Cardiac muscle cell (in vitro differentiated cells and primary cell): ENCODE measurements at places on chromosomes 2 and 18. TPM values are rescaled to one million over a fixed set of nuclear protein-coding genes. Genes with fewer than 3 reads are reported as not detected.

DNA sequence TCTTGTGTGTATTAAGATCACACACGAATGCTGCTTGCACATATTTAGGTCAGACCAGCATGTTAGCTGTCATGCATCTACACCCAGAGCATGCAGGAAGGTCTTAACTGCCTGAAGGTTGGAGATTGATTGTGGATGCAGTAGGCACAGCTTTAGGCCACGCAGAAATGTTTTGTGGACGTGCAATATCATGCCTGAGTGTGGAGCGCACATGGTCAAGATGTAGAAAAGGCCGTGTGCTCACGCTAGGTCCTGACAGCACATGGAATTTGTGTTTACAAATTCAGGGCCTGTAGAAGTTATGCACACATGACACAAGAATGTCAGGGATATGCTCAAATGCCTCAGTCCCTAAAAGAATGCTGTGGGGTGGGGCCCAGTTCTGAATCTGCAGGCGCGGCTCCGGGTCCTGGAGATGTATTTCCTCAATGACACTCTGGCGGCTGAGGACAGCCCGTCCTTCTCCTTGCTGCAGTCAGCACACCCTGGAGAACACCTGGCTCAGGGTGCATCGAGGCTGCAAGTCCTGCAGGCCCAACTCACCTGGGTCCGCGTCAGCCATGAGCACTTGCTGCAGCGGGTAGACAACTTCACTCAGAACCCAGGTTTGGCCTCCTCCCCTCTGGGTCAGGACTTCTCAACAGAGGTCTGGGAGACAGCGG, 27.9 kb downstream of the MARCO start:
- DNase-seq, result no peak
- H3K4me1 ChIP-seq, result no peaks in the 10 kb centered on the region
- H3K27me3 ChIP-seq, result peaks cover 19% of the 10 kb centered on the region
- no peak overlapping the region for H3K4me3 ChIP-seq
- H3K36me3 ChIP-seq, result no peaks in the 10 kb centered on the region
- H3K27ac ChIP-seq, result no peak overlapping the region

DNA sequence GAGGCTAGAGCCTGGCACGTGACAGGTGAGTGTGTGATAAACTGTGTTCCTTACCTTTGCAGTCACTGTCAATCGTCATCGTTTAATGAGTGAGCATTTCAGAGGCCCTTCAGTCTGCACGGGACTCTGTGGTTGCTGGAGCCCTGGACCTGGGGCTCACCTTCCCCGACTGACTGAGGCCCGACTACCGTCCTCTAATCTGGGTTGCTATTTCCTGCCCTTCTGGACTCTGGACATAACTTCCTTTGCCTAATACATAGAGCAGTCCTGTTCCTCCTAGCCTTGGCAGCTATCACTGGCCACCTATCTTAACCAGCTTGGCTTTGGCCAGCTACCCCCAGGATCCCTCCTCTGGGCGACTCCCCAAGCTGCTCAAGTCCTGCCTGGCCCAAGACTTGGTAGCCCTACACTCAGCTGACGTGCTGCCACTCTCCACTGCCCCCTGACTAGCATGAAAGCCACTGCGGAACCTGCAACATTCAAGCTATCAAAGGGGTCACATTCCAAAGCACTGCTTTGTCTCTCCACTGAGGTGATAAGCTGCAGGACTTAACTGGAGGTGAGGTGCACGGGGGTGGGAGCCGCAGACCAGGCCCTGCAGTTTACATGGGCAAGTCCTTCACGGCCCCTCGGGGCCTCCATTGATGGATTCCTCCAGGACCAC, 11.1 kb upstream of the RAB17 start:
- peak; percentile 29 for DNase-seq
- no peaks in the 10 kb centered on the region for H3K27me3 ChIP-seq
- H3K36me3 ChIP-seq, result no peaks in the 10 kb centered on the region
- H3K4me3 ChIP-seq, result no peak overlapping the region

DNA sequence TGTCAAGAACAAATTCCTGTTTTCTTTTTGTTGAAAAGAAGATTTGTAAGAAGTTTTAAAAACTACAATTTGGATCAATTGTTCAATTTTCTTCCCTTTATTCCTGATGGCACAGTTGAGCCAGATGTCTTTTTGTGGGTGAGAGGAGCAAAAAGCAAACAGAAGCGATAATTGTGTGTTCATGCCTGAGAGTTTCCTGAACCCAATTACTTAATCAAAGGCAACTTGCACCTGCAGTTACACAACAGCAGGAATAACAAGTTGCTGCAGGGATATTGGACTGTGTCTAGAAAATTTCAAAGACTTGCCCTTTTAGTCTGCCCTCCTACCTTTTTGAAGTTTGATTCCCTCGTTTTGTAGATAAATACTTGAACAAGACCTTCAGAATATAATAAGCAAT, 383.6 kb downstream of the DSEL start:
- no peak overlapping the region for H3K4me3 ChIP-seq
- H3K27ac ChIP-seq, result no peak overlapping the region
- DNase-seq, result no peak
- no peaks in the 10 kb centered on the region for H3K4me1 ChIP-seq
- H3K27me3 ChIP-seq, result no peaks in the 10 kb centered on the region

- H3K36me3 ChIP-seq, result peaks cover 11% of the 10 kb centered on the region
- H3K27ac ChIP-seq, result peak overlapping the region; percentile 100
- DNase-seq, result no peak
These were observed 536 bp downstream of the ELP2 start for GRCh38 chr18:36130039-36130831.

- no peak overlapping the region for H3K4me3 ChIP-seq
- peaks cover 29% of the 10 kb centered on the region for H3K27me3 ChIP-seq
- no peak overlapping the region for H3K27ac ChIP-seq
- H3K36me3 ChIP-seq, result no peaks in the 10 kb centered on the region
- peak; percentile 81 for DNase-seq
These were observed 84.9 kb upstream of the PMAIP1 start for GRCh38 chr18:59814891-59815290.

DNA sequence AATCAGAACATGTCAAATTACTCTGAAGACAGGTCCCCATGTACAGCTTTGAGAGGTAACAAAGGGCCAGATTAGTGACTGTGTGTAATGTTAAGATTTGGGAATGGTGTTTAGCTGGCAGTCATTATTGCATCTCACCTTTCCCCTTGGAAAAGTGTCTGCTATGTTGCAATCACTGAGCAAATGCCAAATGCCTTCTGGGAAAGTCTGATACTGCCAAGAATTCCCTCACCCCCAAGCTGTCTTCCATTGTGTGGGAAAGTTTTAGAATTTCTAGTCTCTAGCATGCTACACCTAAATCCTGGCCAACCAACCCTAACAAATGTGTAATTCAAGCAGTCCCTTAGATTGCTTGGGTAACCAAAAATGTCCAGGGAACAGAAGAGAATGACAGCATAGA, 13.6 kb upstream of the PELI1 start:
- peaks cover 7% of the 10 kb centered on the region for H3K4me1 ChIP-seq
- H3K36me3 ChIP-seq, result no peaks in the 10 kb centered on the region
- no peak overlapping the region for H3K27ac ChIP-seq
- peak; percentile 78 for DNase-seq

DNA sequence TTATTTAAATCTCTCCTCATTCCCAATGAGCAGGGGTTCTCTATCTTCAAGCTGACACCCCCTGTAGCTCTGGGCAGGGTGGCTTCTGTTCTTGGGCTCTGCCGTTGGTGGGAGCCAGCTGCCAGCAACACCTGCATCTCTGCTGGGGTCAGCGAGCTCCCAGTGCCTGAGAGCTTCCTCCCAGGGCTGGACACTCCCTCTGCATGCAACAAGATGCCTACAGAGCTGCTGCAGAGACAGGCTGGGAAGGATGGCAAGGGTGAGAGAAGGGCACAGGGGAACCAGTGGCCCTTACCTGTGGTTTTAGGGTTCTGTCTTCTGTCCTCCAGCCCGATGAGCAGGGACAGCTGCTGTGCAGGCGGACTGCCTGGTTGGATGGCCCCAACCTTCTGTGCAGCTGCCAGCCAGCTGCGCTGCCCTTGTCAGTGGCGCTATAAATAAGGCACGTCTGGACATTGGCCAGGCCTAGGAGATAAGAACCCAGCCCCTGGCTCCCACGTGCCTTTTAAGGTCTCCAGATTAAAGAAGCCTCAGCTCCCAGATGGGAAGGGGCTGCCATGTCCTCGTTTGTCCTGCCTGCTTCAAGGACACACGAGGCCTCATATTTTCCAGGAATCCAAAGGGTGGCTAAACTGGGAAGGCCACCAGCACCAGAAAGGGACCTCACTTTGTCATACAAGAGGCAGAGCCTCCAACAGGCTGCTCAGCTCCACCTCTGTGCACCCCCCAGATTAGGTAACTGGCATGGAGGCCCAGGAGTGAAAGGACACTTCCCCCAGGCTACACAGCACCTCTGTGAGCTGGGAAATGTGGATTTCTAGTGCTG, 39.5 kb upstream of the FHL2 start:
- peak; percentile 51 for DNase-seq
- peak overlapping the region; percentile 66 for H3K4me3 ChIP-seq
- H3K36me3 ChIP-seq, result peaks cover 13% of the 10 kb centered on the region
- peaks cover 37% of the 10 kb centered on the region for H3K4me1 ChIP-seq
- H3K27ac ChIP-seq, result peak overlapping the region; percentile 83

RUFY4 gene
- total RNA-seq, result not detected in 2 replicates

DOK1 gene
- total RNA-seq, result 12.8 and 26.1 TPM in 2 replicates

CXCR1 gene
- total RNA-seq, result not detected in 2 replicates

G6PC2 gene
- total RNA-seq, result not detected in 2 replicates

NPPC gene
- total RNA-seq, result 0.39 TPM in 1 of 2 replicates, not detected in the other

ONECUT2 gene
- total RNA-seq, result 0.03 and 0.04 TPM in 2 replicates

CD8B2 gene
- not detected in 2 replicates for total RNA-seq
